Smooth muscle cell of bladder (primary cell): ENCODE measurements at places on chromosomes 12 and 14. TPM values are rescaled to one million over a fixed set of nuclear protein-coding genes. Genes with fewer than 3 reads are reported as not detected.

The PSMC1 gene
- 114 and 148 TPM in 2 replicates for total RNA-seq

The KRT85 gene
- total RNA-seq = not detected in 2 replicates

The CPNE6 gene
- total RNA-seq = not detected in 2 replicates

The GPR137C gene
- 0.09 and 0.14 TPM in 2 replicates for total RNA-seq

The RIC8B gene
- total RNA-seq = 8.8 and 11.9 TPM in 2 replicates

The AQP2 gene
- not detected in 2 replicates for total RNA-seq

The KIF21A gene
- total RNA-seq = 3.6 and 7.7 TPM in 2 replicates
